ENCODE measurements at places on chromosomes 3 and 15.

DNA sequence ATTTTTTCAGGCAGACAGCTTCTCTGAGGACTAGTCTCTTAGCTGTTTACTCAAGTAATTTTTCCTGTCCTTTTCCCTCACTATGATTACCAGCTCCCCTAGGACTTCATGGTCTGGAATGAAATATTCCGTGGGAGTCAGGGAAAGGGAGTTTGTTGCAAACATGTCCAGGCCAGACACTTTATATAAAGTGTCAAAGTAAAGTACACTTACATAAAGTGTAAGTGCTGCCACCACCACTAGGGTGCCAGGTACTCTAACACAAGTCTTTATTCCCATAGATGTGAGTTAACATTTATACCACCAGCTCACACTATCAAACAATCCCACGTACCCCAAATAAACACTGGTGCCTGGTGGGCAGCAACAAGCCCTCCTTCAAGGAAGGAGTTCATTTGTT lies 179.8 kb downstream of the SNRPN start:
- no peak for DNase-seq

DNA sequence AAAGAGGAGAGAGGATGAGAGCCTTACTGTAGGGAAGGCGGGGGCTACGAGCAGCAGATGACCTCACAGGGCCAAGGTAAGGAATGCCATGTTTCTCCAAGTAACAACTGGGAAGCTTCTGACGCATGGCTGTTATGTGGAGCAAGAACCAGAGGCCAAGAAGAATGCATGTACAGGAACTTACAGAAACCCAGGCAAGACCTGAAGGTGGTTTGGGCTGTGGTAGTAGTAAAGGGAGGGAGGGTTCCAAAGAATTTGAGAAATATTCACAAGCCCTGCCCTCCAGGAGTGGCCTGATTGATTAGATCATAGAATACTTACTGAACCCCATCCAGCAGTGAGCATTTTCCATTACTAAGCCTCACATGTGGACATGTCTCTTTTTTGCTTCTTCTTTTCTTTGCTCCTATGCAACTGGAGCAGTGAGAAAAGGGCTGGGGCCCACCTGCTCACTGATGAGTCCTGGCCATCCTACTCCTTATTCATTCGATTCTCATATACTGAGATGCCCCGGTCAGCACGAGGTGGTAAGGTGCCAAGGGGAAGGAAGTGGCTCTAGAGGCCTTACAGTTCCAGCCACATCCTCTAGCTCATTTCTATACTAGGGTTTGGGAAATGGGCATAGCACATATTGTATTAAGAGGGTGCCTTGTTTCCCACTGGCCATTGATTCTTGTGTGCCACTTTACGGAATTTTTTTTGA lies 8.3 kb upstream of the SLC12A8 start:
- DNase-seq = no peak

DNA sequence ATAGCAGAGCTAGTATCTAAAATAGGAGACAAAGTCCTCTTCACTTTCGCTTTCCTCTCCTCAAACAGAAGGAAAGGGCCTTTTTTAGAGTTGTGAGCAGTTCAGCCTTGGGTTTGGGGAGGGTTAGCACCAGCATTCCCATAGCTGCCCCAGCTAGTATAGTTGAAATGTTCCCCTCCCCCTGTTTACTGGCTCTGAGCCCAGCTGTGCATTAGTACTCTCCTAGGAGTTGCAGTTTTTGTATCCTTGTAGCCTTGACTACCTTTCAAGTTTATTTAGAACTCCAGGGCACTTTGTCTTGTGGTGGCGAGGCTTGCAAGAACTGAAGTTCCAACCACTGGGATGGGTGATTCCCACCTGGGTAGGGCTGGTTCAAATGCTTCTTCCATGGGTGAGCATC lies 245.1 kb upstream of the NAALADL2 start:
- no peak for DNase-seq

DNA sequence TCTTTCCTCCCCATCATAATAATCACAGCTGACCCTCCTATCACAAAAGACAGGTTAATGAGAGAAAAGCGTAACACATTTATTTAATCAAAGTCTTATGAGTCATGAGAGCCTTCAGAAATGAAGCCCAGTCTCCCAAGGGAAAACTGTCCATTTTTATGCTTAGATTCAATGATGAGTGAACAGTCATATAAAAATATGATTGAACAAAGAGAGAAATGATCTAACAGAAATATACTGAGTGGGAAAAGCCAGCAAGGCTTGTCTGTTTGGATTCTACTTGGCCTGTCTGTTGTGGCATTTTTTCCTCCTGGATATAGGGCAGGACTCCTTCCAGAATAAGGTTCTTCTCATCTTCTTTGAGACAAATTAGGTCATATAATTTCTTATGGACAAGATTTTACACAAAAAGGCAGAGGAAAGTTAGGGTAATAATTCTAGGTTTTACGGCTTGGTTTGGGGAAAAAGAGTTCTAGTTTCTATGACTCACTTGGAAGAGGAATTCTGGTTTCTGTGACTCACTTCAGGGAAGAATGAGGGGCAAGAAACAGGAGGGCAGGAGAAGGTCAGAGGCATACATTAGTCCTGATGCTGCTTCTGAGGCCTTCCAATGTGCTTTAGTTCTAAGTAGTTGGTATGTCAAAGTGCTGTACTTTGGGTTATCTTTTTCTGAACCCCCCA lies 534.2 kb downstream of the ZIC1 start:
- DNase-seq = no peak

- no peak for DNase-seq
These were observed 15.4 kb downstream of the ZNF148 start for GRCh38 chr3:125359700-125360099.

DNA sequence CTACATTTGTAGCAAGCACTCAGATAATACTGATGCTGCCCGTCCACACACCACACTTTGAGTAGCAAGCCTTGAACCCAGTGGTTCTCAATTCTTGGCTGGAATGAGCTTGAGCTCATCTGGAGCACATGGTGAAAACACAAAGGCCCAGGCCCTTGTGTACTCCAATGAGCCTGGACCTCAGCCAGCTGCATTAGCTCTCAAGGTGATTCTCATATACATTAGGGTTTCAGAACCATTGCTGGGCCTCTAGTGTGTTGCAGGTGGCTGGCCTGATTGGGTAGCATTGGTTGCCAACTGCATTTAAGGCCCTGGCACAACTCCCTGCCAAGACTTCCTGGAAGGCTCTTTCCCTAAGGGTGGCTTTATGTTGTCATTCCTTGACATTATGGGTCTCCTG lies 23.4 kb upstream of the ZFAND6 start:
- no peak for DNase-seq

DNA sequence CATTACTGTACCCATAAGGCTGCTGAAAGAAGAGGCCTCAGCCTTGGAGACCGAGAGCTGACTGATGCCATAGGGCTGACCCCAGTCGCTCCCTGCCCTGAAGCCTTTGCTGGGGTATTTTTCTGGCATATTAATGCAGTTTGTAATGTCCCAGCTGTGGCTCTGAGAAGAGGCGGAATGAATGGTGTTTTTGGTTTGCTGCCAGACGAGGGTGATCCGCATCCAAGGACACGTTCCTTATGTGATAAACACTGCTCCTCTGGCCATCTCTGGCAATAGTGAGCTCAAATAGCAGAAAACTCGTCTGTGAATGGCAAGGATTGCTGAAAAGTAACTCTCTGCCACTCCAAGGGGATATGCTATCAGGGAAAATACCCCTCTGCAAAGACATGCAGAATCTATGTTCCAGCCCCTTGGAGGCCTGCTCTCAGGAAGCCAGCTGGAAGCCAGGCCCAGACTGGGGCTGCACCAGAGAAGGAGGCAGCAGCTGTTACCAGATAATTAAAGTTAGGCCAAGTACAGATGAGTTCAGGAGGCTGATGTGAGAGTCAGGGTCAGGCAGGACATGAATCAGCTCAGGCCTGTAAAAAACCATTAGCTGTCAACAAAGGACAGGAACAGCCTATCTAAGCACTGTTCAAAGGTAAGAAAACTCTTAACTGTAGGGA lies 28.9 kb upstream of the KLHL6 start:
- DNase-seq = no peak

GRCh38 chr3:133463347-133463860 lies 63.5 kb downstream of the BFSP2 start:
- DNase-seq = no peak

GRCh38 chr3:175015056-175015635 lies 156.0 kb downstream of the NAALADL2 start:
- DNase-seq = no peak

DNA sequence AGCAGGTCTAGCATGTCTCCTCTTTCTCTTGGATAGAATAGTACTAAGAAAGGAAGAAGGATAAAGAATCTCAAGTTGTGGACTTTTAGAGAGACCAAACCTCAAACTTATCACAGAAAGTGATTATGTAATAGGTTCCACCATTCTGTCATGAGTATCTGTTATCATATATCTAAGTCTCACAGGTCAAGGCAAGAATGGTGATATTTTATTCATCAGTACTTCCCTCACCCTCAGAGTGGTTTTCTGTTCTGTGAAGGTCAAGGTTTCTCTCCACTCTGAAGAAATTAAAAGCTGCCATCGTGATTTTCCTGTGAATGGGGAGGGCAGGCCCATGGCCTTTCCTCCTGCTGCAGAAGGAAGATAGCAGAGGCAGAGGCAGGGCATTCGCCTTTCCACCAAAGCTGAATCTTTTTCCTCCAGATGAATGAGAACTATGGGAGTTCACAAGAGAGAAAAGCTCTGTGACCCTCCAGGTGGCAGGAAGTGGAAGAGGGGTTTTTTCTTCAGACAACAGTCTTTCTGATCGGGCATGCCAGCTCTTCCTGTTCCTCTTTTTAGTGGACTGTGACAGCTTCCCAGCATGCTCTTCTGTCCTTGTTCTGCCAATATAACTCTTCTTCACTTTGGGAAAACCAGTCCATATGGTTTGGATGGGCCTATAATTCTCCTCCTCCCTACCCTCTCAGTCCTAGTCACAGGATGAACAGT lies 37.1 kb upstream of the CCK start:
- DNase-seq = no peak
